ENCODE measurements at places on chromosomes 11 and 22.

DNA sequence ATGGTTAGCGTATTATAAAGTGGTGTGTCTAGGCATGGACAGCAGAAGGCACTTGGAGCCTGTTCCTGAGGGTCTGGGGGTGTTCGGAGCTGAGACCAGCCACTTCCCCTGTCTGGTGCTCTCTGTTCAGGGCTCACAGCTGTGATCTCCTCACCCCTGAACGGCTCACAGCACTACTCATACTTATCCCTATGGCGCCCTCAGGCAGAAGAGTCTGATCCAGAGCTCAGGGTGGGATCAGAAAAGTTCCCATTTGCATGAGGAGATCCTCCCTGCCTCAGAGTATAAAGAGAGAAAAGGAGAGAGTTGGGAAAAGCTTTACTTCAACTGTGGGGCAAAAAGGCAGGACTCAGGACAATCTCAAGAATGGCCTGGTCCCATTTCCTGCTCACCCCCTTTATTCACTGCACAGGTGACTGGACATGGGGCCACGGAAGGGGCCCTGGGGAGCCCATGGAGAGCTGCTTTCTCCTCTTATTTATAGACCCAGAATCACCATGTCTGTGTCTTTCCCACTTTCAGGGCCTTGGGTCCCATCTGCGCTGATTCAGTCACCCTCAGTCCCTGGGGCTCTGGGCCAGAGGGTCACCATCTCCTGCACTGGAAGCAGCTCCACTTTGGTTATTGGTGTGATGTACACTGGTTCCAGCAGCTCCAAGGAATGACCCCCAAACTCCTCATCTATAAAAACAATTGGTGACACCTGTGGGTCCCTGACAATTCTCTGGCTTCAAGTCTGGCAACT lies 97.0 kb upstream of the TOP3B start:
- DNase-seq: no peak

- no peak for DNase-seq
Observed at GRCh38 chr22:39617970-39618757, 47.6 kb downstream of the CACNA1I start.

- peak; percentile 7 for DNase-seq
Observed at GRCh38 chr11:131064373-131064991, 148.2 kb upstream of the SNX19 start.

DNA sequence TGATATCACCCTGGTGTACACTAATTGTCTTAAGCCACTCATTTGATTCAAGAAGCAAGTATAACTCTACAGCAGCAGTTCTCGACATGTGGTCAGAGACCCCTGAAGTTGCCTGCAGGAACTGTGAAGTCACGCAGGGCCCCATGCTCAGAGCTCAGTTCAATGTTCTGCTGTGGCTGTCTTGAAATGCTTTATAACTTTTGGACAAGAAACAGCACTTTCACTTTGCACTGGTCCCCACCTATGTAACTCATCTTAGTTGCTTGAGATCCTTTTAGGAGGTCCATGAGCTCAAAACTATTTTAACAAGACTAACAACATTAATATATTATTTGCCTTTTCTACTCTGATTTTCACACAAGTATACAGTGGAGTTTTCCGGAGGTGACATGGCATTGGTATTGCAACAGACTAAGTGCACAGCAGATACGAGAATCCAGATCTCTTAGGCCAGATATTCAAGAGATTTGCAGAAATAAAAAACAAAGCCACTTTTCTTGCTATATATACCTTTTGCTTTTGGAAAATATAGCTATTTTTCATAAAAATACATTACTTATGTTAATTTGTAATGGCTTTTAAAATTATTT lies 64.8 kb downstream of the PRR5L start:
- no peak for DNase-seq

- DNase-seq: no peak
Observed at GRCh38 chr11:26551186-26551801, 20.8 kb downstream of the MUC15 start.

GRCh38 chr22:33922349-33922681 lies 2.0 kb upstream of the LARGE1 start:
- no peak for DNase-seq

- DNase-seq: no peak
Observed at GRCh38 chr22:50261615-50262459, at the start of gene MAPK12. Gene MAPK12, minus strand, starts transcription at chr22:50261683. Its CDS starts 174 bp downstream, at chr22:50261509.

DNA sequence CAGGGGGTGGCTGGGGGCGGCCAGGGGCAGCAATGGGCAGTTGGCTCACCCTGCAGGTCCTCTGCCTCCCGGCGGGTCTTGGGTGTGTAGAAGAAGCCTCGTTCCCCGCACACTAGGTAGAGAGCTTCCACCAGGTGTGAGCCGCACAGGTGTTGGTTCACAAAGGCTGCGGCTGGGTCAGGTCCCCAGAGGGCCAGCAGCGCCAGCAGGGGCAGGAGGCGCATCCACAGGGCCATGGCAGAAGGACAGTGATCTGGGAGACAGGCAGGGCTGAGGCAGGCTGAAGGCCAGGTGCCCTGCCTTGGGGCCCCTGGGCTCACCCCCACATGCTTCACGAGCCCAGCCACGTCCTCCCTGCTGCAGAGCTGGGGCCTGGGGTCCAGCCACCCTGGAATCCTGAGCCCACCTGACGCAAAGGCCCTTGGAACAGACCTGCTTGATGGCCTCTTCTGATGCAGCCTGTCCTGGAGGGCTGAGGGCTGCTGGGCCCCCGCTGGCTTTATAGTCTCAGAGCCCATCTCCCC lies at the start of gene INS:
Gene INS (minus strand): TSS at position 474 of the 524 bp plus-strand sequence. CDS start 238 bp downstream, at position 236.
- DNase-seq: no peak

DNA sequence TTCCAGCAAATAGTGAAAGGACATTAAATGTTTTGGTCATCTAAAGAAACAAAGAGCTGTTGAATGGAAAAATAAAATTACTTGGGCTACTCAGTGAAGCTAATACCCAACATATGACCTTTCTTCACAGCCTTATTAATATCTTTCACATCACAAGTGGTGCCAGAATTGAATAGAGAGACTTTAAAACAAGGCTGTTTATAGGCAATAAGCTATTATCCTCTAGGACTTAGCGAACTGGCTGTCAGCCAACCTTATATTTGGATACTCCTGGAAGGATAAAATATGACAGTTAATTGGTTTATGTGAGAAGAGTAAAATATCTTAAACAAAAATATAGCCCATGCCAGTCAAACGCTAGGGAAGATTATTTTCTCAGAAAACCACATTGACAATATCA lies 225.5 kb upstream of the BLID start:
- DNase-seq: no peak

Data from GM12864 (cell line).